ENCODE measurements at places on chromosomes 12 and 14. TPM values are rescaled to one million over a fixed set of nuclear protein-coding genes. Genes with fewer than 3 reads are reported as not detected.

CIROP gene
- total RNA-seq: not detected

KRT79 gene
- not detected for total RNA-seq

RERG gene
- total RNA-seq: 3.1 TPM

APOF gene
- not detected for total RNA-seq

PMEL gene
- 0.75 TPM for total RNA-seq

RASSF9 gene
- 9.1 TPM for total RNA-seq

CCDC88C gene
- total RNA-seq: 2.6 TPM

GUCY2C gene
- not detected for total RNA-seq

CD163 gene
- 20.6 TPM for total RNA-seq

EML5 gene
- total RNA-seq: 0.24 TPM

TAS2R13 gene
- total RNA-seq: 1.0 TPM

MANSC1 gene
- 9.2 TPM for total RNA-seq

CFAP54 gene
- 0.48 TPM for total RNA-seq

PPHLN1 gene
- 33.7 TPM for total RNA-seq

Measured in cardiac septum (tissue), 1 donor.